ENCODE measurements at places on chromosomes 6 and 20.
A peak's percentile ranks its signal among the peaks of the same experiment; 100 is the strongest.

- DNase-seq: no peak
These were observed 26.4 kb upstream of the MPC1 start for GRCh38 chr6:166408936-166409755.

DNA sequence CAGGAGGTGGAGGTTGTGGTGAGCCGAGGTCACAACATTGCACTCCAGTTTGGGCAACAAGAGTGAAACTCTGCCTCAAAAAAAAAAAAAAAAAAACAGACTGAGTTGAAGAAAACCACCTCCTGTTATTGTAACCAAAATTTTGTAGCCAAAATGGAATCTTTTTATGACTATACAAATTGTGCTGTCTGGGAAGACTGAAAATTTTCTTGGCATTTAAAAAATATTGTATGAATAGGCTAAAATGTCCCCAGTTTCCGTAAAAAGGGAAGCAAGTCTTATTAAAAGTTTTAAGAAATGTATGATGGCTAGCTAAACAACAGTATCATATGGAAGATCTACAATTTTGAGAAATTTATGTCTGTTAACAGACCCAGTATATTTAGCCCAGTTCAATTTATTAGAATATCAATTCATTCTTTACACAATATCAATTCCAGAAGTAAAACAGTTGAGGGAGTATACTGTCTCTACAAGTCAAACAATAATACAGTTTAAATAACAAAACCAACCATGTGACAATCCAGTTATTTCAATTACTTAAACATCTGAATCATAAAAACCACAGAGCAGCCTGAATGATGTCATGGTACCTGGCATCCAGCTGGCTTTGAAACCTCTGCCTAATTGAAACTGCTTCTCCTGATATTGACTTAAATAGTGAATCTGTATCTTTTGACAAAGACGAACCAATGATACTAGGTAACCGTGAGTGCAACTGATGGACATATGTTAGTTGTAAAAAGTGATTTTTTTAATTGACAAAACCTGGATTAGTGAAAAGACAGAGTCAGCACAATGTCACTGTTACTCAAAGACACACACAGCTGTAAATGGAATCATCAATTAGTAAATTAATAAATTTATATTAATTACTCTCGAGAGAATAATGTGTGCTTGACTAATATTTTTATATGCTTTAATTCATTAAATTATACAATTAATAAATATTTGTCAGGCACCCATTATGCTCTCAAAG is 166.6 kb upstream of the MARCKS start:
- DNase-seq: peak; percentile 90

- DNase-seq: no peak
These were observed 4.0 kb downstream of the LY6G6F start for GRCh38 chr6:31710523-31711219.

GRCh38 chr6:135955099-135955498 is 103.6 kb downstream of the PDE7B start:
- no peak for DNase-seq

GRCh38 chr6:56649782-56650181 is 7.1 kb upstream of the DST start:
- DNase-seq: peak; percentile 32

Measured in brain microvascular endothelial cell (primary cell).